Parietal lobe (tissue), 2 donors: ENCODE measurements at places on chromosomes 2 and 18. TPM values are rescaled to one million over a fixed set of nuclear protein-coding genes. Genes with fewer than 3 reads are reported as not detected.

The PSTPIP2 gene
- total RNA-seq: 1.6 TPM

The RNU2-63P gene
- total RNA-seq: not detected

The SPP2 gene
- not detected for total RNA-seq

The SANBR gene
- total RNA-seq: 98.6 TPM

The TGFBRAP1 gene
- 30.4 TPM for total RNA-seq

The CAD gene
- 20.7 TPM for total RNA-seq

The MTCL1 gene
- 61.0 TPM for total RNA-seq

The CYS1 gene
- not detected for total RNA-seq

The PIGN gene
- total RNA-seq: 67.9 TPM

The TNS1 gene
- 10.3 TPM for total RNA-seq

The ARL4C gene
- total RNA-seq: 48.5 TPM

The CXCR1 gene
- 0.31 TPM for total RNA-seq

The RFX8 gene
- total RNA-seq: not detected

The ADD2 gene
- 552 TPM for total RNA-seq
